ENCODE measurements at places on chromosomes 7 and 10. TPM values are rescaled to one million over a fixed set of nuclear protein-coding genes. Genes with fewer than 3 reads are reported as not detected.

GRCh38 chr7:80057488-80057887, 77.1 kb upstream of the GNAI1 start:
- DNase-seq, result no peak

- no peak for DNase-seq
These were observed 6.5 kb downstream of the HIPK2 start for GRCh38 chr7:139771001-139771956.

DNA sequence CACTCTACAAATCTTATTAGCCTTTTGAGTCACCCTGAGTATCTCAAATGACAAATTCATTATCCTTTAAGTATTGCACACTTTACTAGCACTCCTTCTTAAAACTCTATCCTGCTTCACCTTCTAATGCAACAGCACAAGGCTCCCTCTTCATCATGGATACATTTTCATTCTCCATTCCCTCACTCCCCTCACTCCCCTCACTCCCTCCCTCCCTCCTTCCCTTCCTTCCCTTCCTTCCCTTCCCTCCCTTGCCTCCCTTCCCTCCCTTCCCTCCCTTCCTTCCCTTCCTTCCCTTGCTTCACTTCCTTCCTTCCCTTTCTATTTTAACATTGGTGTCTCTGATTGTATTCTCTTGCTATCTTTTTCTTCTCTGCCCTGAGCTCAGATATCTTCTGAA, 130.5 kb downstream of the PCLO start:
- DNase-seq, result no peak

DNA sequence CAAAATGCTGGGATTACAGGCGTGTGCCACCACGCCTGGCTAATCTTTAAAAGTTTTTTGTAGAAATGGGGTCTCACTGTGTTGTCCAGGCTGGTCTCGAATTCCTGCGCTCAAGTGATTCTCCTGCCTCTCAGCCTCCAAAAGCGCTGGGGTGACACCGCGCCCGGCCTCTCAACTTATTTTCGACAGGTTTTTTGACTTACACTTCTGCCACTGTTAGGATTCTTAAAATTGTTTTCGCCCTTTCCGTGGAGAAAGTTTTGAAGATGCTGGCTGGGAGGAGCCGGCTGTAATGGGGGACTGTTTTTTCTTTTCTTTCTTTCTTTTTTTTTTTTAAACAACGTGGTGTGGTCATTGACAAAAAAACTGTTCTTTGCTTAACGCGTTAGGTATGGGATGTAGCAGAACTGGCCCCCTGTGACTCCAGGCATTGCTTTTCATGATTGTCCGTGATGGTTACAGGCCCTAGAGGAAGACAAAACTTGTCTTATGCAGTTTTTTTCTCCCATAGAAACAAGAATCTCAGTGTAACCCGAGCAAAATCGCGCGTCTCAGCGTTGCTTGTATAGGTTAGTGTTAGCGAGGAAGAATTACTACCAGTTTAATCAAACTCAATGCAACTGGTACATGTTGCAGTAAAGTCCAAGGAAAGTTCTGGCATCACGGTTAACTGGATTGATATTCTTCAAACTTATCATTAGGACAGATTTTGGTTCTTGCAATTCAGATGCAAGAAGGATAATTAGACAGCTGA, 72.2 kb downstream of the DAGLB start:
- no peak for DNase-seq

GRCh38 chr10:21034241-21034640, 137.1 kb upstream of the NEBL start:
- DNase-seq, result no peak

DNA sequence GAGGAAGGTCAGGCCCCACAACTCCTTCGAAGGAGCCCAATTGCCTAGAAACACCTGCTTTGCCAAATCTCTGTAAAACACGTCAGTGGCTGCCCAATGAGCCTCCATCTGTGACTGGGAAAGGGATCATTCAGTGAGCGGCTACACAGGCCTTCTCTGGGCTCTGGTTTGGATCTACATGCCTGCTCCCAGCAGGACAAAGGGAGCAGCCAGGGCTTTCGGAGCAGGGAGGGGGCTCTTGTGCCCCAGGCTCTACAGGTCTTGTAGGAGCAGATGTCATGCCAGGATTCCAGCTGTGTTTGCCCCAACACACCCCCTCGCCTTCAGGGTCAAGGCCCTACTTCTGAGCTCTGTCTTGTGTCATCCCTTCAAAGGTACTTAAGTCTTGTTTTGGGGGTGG, 73.5 kb downstream of the CLEC2L start:
- no peak for DNase-seq

CYP2C18 gene
- 45.8 TPM for total RNA-seq

H2BK1 gene
- not detected for total RNA-seq

All from mucosa of gallbladder (tissue), 1 donor.